Stimulated activated CD8-positive, alpha-beta memory T cell treated with anti-CD3 and anti-CD28 coated beads, Interleukin-7, amount 100 ng/mL, for 1 hour (primary cell): ENCODE measurements at places on chromosomes 1 and 21.

GRCh38 chr1:53286955-53287354 is 40.9 kb downstream of the LRP8 start:
- DNase-seq: no peak

- no peak for DNase-seq
These were observed 184.9 kb downstream of the SLC35F3 start for GRCh38 chr1:234089396-234089795.

DNA sequence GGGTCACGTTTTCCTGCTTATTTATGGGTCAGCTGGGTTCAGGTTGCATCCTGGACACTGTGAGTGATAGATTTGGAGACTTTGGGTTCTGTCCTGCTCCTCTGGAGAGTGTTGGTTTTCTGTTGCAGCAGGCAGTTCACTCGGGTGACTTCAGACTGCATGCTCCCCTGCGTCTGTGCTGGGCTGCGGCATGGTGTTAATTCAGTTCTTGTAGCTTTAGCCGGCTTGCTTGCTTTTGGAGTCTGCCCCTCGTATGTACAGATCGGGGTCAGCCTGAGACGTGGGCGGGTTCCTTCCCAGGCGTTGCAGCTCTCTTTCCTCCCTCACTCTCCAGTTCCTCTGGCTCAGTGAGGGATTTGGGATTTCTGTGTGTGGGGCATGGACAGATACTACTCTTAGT is 38.0 kb downstream of the PCNT start:
- no peak for DNase-seq

DNA sequence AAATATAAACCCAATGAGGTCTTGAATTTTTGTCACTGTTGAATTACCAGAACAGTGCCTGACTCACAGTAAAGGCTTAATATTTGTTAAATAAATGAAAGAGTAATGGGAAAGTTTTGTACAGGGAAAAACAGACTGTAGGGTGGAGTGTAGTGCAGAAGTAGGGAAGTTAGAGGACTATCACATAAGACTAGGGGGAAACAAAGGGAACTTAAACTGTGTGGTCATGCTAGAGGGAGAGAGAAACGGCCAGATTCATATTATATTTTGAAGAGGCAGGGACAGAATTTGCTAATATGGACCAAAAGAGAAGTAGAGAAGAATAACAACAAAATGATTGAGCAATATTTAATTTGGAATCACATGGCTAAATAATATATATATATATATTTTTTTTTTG is 14.8 kb downstream of the CTSK start:
- DNase-seq: no peak

DNA sequence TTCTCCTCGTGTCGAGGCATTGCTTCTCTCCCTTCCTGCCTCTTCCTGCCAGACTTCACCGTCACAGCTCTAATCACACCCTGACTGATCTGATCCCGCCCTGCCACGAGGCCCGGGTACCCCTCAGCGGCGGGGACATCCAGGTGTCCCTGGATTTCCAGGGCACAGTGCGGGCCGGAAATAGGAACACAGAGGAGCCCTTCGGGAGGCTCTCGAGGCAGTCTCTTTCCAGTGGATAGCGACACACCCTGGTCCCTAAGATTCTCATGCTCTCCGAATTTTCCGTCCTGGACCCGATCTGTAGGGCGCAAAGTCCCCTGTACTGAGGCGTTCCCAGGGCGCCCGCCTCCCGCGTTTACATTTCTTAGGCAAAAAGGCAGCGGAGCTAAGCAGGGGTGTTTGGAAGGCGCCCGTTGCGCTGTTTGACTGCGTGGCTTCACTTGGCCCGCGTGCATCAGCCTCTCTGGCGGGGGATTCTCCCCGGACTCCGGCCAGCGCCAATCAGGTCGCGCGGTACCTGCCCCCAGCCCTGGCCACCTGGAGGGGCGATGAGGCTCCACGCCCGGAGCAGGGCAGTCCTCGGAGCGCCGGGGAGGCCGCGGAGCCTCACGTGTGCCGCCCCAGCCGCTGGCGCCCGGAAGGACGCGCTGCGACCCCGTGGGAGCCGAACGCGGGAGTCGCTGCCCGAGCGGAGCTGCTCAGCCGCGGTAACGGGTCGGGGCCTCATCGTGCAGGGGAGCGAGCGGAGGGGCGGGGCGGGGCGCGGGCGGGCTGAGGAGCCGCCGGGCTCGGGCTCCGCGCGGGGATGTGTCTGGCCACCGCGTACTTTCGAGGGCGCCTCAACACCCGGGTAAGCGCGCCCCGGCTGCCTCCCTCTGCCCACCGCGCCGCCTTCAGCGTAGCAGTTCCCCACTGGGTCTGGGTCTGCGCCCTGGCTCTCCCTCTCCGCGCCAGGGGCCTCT is at the start of gene FAM163A:
FAM163A (plus strand) TSS at position 575 of the 962 bp plus-strand sequence. CDS start 69,807 bp downstream, outside the sequence.
- no peak for DNase-seq

DNA sequence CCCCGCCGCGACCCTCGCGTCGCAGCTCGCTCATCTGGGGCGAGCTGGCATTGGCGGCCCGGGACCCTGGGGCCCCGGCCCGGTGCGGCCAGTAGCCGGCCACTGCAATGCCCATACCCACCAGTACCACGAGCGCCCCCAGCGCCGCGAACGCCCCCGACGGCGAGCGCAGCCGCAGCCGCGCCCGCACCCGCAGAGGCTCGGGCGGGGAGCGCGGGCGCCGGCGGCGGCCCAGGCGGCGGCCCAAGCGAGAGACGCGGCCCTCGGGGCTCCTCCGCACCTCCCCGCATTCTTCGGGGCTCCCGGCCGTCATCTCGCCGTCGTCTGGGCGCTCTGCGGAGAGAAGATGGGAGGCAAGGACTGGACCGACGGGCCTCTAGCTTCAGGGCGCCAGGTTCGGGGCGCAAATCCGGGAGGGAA is 2.2 kb downstream of the TMEM200B start:
- no peak for DNase-seq

- DNase-seq: no peak
These were observed 13.3 kb downstream of the FAM151A start for GRCh38 chr1:54610048-54610447.

DNA sequence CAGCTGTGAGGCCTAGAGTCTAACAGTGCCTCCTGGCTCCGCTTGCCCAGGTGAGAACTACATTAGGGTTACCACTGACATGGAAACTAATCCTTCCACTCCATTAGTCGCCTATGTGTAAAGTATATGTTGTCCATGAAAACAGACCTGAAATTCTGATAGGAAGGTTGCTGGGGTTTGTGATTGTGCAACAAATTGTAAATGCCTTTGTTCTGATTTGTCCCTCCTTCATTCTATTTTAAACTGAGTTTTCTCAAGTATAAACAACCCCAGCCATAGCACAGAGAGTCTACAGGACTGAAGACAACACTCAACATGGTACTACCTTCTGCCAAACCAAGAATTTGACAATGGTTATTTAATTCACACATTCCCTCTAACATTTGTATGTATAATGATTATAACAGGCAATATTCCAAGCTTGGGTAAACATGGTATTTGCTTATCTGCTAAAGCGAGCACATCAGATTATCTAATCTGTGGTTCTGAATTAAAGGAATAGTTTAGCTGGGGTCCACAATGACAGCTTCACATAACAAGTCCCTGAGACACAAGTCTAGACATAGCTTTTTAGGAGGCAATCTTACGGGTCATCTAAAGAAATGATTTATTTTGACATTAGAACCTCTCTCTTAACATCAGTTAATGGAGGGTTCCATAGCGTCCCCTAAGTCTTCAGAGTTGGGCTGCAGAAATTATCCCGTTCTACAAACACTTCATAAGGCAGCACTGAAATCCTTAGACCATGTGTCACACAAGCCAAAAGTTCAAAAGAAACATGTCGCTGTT is 633.0 kb downstream of the SMYD3 start:
- no peak for DNase-seq

GRCh38 chr1:216032284-216032683 is 391.0 kb downstream of the USH2A start:
- no peak for DNase-seq

DNA sequence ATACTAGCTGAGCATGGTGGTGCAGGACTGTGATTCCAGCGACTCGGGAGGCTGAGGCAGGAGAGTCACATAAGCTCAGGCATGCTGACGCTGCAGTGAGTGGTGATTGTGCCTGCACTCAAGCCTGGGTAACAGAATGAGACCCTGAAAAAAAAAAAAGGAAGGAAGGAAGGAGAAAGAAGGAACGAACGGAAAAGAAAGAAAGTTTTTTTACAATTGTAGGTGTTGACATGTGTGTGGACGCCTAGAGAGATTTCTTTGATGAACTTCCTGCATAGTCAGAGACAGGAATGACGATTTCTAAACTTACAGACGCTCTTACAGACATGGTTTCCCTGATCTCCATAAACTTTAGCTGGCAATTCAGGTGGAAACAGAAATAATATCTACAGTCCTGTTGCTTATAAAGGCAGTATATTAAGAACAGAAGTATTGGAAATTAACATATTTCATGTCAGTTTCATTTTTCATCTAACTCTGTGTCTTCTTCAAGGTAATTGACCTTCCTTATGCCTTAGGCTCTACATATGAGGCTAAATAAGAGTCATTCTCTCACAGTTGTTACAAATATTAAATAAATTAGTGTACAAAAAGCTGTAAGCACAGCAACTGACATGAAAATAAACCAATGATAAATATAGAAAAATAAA is 4.1 kb downstream of the SAMSN1 start:
- DNase-seq: no peak

- DNase-seq: no peak
These were observed 3.4 kb upstream of the CASQ2 start for GRCh38 chr1:115771847-115772457.

DNA sequence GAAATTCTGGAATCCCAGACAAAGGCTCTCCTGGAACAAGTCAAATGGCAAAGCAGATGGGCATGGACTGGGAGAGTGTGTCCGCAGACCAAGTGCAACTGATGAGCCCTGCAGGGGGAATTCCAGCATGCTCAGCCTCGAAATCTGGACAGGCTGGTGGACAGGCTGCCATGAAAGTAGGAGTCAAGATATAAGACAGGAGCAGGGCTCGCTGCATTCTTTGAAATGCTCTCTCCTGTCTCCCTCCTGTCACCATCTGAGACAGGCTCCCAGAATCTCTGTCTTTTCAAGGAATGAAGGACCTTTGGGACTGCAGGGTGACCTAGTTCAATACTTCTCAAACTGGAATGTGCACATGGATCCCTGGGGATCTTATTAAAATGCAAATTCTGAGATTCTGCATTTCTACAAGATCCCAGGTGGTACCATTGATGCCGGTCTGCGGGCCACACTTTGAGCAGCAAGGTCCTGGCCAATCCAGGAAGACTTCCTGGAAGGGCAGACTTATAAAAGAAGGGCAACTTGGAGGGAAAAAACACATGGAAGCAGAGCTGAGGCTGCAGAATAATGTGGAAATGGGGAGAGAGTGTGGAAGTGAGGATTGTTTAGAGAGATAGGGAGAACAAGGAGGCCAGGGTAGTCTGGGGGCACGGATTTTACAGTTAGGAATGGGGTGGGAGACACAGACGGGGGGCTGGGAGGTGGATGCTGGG is 29.8 kb downstream of the TNNT2 start:
- no peak for DNase-seq

- no peak for DNase-seq
These were observed 1.2 kb downstream of the VAV3 start for GRCh38 chr1:107963601-107964335.

GRCh38 chr1:117127795-117128194 is 6.2 kb upstream of the TRIM45 start:
- DNase-seq: no peak

DNA sequence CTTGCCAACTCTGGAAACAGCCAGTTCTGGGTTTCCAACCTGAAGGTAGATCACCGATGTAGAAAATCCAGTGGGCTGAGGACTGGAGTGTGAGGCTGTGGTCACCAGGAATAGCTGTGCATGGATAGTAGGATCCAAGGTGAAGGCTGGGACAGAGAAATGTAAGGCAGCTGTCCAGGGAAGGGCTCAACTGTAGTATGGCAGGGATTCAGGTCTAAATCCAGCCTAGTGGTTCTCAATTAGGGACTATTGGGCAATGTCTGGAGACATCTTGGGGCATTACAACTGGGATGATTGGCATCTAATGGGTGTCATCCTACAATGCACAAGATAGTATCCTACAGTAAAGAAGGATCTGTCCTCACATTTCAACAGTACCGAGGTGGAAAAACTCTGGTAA is 67.7 kb upstream of the RUNX1 start:
- no peak for DNase-seq

DNA sequence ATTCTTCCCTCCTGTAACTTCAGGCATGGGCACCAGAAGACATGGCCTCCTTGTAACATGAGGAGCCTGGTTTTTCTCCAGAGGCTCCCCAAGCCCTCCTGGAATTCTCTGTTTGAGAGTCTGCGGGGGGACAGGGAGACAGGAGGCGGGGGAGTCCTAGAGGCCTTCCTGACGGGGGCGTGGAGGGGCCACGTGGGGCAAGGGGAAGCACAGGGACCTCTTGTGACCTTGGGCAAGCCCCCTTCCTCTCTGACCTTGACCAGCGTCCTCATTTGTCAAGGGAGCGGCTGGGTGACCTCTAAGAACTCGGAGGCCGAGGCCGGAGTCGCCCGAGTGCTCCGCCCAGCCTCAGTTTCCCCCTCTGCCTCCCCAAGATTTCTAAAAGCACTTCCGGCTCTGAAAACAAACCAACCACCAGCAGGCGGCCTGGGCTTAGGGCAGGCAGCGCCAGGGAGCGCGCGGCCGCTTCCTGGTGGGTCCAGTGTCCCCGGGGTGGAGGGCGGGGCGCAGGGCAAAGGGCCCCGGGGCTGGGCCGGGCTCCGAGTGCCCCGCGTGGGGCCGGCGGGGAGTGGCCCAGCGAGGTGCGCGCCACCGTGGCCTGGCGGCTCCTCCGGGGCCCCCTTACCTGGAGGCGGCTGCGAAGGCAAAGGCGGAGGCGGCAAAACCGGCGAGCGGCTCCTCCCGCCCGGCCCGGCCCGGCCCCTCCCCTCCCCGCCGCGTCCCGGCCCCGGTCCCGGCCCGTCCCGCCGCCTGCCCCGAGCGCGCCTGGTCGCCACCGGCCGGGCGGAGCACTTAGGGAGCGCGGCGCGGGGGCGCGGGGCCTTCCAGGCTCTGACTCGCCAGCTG is at the start of gene TMCO4:
TMCO4 (minus strand) TSS at position 687 of the 846 bp plus-strand sequence. CDS start 19,158 bp downstream, outside the sequence.
- DNase-seq: no peak

- no peak for DNase-seq
These were observed 45.5 kb upstream of the SPOCD1 start for GRCh38 chr1:31861346-31861745.

GRCh38 chr1:33298623-33299277 is 22.1 kb downstream of the A3GALT2 start:
- DNase-seq: no peak

- DNase-seq: no peak
These were observed 238.3 kb downstream of the HLX start for GRCh38 chr1:221117548-221117951.

DNA sequence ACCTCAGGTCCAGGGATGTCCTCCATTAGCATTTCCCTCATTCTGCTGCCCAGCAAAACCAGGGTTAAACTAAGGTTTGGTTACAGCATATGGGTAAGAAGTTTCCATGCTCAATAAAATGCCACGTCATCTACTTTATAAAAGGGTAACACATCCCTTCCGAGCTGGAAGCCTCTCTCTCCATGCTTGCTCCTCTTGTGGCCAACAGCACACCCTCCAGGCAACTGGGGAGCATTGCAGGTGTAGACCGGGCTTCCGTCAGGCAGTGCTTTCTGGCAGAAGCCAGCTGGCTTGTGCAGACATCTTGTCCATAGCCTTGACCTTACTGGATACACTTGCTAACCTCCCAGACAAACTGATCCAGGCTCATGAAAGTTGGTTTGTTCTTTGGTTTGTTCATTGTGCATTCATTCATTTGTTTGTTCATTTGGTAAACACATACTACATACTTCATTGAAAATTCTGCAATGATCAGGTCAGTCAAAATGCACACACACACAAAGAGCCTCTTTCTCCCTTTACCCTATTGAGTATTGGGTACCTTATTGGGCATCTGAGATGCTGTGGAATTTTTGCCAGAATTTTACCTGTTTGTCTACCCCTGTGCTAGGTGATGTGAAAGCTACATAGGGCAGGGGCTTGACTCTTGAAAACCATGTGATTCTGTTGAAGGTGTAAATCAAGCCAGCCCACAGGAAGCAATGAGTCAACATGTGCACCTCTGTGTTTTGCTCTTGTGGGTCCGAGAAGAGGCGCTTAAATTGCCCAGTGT is 422.8 kb downstream of the CAMTA1 start:
- no peak for DNase-seq
